ENCODE measurements at places on chromosomes 13 and 19.

GRCh38 chr13:75195495-75196146 lies 286.3 kb downstream of the TBC1D4 start:
- no peak for DNase-seq

GRCh38 chr19:58346961-58347929 lies 6.0 kb downstream of the A1BG start:
- DNase-seq, result no peak

DNA sequence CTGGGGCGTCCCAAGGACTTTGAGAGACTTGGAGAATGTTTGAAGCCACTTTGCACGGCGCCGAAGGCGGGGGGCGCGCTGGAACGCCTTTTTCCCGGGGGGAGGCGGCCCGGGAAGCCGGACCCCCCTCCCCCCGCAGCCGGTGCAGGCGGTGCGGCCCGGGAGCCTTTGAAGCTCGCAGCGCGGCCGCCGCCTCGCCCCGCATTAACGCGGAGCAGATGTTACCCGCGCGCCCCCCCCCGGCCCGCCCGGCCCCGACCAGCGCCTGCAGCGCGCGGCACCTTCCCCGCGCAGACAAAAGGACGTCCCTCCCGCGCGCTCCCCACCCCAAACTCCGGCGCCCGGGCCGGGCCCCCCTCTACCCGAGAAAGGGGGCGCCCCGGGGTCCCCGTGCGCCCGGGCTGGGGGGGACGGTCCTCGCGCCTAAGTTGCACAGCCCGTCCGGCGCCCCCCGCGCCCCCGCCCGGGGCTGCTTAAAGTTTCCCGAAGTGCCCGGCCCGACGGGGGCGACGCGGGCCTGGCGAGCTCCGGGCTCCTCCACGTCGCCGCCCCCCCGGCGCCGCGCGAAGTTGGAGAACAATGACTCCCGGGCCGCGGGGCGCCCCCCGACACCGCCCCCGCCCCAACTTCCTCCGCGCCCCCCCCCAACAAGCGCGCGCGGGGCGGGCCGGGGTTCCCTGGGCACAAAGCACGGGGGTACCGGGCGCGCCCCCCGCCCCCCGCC lies 685 bp downstream of the TCF3 start:
- peak; percentile 50 for DNase-seq

- DNase-seq, result no peak
These were observed 19.6 kb downstream of the LILRB4 start for GRCh38 chr19:54682306-54682856.

- peak; percentile 42 for DNase-seq
These were observed 7.6 kb downstream of the EGLN2 start for GRCh38 chr19:40806423-40807146.

DNA sequence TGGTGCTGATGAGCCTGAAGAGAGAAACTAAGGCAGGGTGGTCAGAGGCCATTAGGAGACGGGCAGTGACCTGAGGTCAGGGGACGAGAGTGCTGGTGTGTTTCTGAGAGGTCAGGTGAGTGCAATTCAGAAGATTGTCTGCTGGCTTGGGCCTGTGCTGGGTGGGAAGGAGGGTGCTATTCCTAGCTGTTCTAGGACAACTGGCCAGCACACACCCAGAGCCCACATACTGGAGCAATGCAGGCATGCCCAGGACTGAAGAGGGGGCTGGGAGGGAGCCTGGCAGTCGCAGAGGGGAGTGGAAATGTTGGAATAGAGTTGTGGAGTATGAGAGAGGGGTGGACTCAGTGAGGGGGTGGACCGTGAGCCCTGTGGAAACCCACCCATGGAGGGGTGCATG lies 16.5 kb downstream of the ARHGEF7 start:
- no peak for DNase-seq

DNA sequence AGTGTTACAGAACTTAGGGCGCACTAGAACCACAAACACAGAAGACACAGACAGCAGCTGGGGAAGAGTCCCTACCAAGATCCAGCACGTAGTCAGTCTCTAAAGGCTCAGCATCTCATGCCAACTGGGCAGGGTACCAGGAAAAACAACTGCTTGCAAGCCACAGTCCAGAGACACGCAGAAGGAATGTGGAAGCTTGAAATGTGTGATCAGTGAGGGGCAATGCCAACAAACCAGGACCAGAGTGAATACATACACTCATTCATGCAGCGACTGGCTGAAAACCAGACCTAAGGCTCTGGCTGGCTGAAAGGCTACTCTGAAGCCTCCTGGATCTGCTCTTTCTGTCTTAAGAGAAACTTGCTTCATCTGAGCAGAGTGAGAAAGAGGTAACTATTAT lies 1484.8 kb downstream of the EFNB2 start:
- no peak for DNase-seq

DNA sequence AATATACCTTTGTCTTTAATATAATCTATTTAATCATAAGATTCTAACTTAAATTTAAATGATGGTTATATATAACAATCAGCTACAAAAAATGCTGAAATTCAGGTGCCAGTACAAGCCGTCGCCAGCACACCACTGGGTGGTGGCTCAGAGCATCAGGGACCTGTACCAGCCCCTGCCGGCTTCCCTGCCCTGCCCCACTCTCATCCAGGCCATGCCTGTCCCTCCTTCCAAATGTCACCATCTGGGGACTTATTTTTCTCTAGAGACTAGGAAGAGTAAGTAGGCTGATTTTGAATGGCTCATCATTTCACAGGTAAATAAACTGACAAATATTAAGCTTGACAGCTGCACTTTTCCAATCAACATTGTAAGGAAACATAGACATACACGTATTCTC lies 1.6 kb downstream of the METTL21C start:
- DNase-seq, result no peak

DNA sequence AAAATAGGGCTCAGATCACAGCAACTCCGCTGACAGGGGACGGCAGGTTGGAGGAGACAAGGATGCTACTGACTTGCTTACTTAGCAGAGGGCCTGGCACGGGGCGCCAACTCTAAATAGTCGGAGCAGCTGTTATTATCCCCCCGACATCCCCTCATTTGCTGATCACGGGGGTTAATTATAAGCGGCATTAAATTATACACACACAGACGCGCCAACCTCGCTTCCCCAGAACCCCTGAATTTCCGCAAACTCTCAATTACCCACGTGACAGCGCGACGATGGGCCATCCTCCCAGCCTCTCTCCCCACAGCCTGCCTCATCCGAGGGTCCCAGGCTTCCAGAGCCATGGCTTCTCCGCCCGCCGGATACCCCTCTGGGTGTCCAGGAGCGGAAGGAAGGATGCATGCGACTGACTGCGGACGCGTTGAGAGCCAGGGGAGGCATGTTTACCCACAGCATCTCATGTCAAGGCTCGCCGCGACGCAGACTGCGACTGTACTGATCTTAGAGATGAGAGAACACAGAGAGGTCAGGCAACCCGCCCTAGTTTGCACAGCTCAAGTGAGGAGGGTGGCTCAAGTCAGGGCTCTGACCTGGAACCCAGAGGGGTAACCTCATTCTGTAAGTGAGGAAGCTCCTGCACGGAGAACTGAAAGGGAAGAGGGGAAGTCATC lies 5.7 kb downstream of the PTPRS start:
- no peak for DNase-seq

GRCh38 chr13:62176051-62176450 lies 760.4 kb upstream of the PCDH20 start:
- no peak for DNase-seq

GRCh38 chr13:62524061-62524460 lies 1108.4 kb upstream of the PCDH20 start:
- DNase-seq, result no peak

- no peak for DNase-seq
These were observed 9.4 kb downstream of the CELF5 start for GRCh38 chr19:3233831-3234230.

DNA sequence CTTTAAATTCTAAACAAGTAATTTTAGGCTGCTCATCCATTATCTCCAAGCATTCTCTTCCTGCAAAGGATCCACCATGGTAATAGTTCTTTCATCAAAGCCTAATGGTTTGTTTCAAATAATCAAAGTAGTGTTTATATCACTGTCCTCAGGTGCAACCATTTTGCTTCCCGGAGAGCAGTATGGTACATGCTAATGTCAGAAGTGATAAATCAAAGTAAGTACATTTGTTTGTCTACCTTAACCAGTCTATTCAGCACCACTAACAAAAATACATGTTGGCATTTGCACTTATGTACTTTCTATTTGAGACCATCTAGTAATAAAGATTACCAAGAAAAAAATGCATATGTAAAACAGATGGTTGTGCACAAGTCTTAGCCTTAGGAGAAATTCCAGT lies 37.5 kb downstream of the DACH1 start:
- DNase-seq, result no peak

DNA sequence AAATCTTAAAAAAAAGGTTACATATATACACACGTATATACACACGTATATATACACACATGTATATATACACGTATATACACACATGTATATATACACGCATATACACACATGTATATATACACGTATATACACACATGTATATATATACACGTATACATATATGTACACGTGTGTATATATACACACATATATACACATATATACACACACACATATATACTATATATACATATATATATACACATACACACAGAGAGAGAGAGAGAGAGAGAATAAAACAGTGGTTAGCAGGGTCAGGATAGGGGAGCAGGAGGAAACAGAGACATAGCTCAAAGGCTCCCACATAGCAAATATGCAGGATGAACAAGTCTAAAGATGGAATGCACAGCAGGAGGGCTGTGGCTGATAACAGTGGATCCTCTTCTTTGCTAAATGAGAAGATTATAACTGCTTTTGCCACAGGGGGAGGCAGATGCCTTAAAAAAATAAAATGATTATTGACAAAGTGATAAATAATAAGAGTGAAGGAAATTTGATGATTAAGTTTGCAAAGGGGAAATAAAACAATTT lies 714.5 kb downstream of the UQCRFS1 start:
- no peak for DNase-seq

DNA sequence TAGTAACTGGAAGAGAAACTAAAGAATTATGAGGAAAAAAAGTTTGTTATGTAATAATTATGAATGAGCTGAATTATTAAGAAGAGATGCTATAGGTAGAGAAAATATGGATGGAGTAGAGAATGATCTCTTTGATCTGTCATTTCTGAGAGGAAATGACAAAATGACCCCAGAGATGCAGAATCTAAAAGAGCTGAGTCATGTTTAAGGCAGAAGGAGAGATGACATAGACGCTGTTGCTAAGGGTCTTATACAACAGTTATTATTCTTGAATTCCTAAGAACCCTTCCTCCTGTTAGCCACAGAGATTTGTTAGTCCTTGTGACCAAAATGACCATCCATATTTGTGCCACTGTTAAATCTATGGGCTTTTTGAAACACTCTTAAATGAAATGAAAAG lies 58.3 kb upstream of the FREM2 start:
- DNase-seq, result no peak

GRCh38 chr19:3061182-3062161 lies 823 bp downstream of the TLE5 start:
- peak; percentile 56 for DNase-seq

DNA sequence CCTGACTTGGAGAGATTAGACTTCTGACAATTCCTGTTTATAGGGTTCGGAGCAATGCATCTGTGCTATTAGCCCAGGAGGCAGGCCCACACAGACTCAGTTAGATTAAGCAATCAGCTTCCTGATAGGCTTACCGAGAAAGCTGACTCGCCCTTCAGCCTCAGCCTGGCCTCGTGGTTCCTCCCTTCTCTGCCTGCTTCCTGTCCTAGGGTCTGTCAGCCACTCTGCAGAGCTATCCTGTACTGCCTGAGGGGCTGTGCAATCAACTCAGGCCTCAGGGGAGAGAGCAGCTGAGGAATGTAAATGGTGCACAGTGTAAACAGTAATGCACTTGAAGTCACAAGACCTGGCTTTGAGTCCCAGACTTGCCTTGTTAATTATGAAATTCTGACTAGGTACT lies 30.7 kb downstream of the HTR2A start:
- no peak for DNase-seq

DNA sequence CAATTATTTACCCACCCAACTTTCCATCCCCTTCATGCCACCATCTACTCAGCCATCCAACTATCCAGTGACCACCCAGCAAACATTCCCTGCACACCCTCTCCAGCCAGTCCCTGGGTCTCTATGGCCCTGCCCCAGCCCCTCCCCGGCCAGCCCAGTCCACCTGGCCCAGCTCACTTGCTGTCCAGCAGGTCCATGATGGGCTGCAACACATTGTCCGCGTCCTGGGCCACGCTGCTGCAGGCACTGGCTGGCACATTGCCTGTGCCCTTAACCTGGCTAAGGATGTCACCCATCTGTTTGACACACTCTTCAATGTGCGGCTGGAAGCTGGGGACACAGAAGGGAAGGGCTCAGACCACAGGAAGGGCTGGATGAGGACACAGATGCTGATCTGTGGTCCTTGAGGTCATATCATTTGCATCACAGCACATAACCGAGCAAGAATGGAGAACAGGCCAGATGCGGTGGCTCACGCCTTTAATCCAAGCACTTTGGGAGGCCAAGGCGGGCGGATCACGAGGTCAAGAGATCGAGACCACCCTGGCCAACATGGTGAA lies 61.6 kb downstream of the UNC13A start:
- DNase-seq, result no peak

DNA sequence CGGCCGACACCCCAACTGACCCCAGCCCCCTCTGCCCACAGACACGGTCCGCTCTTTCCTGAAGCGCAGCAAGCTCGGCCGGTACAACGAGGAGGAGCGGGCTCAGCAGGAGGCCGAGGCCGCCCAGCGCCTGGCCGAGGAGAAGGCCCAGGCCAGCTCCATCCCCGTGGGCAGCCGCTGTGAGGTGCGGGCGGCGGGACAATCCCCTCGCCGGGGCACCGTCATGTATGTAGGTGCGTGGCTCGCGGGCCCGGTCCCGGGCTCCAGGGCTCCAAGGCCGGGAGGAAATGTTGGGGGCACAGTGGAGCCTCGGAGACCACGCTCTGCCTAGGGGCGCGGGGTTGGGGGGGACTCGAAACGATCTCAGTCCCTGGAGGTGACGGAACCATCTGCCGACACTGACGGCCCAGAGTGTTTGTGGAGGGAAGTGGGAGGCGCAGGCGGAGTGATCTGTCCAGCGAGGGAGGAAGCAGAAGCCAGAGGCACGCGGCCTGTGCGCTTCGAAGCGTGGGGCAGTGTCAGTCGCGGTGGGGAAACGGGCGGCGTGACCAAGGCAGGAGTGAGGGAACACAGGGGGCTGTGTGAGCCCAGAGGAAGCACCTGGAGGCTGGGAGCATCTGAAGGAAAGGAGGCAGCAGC lies 6.3 kb downstream of the TBCB start:
- no peak for DNase-seq

DNA sequence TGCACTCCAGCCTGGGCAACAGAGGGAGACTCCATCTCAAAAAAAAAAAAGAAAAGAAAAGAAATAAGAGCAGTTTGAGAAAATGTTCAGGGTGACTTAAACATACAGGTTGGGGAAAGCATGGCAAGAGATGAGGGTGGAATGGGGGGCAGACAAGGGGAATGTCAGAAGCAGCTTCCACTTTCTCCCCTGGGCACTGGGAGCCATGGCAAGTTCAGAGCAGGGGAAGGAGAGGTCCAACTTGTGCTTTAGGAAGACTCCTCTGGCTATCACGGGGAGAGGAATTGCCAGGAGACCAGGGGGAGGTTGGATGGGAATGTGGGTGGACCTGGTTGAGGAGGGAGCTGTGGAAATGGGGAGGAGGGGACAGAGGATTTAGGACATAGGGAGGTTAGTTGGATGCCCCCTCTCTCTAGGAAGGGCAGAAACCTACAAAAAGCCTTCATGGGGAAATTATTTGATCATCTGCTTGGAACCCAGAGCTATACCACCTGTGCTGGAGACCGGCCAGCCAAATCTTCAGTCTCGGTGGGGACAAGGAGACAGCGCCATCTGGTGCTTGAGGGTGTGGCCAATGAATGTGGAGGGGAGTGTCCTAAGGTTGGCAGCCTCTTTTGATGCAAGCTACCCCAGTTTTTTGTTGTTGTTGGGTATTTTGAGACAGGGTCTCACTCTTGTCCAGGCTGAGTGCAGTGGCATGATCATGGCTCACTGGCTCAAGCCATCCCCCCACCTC lies 7.3 kb upstream of the STRN4 start:
- DNase-seq, result no peak

Measured in activated gamma-delta T cell (primary cell).